ENCODE measurements at places on chromosomes 5 and 9. TPM values are rescaled to one million over a fixed set of nuclear protein-coding genes. Genes with fewer than 3 reads are reported as not detected.

Gene TICAM2
- total RNA-seq, result 5.0 TPM

Gene PCDHA3
- total RNA-seq, result not detected

GRCh38 chr5:27011274-27011673 is 27.1 kb downstream of the CDH9 start:
- H3K27me3 ChIP-seq, result no peaks in the 10 kb centered on the region
- no peak overlapping the region for H3K4me3 ChIP-seq
- no peak for DNase-seq
- no peaks in the 10 kb centered on the region for H3K36me3 ChIP-seq
- H3K4me1 ChIP-seq, result peaks cover 28% of the 10 kb centered on the region

DNA sequence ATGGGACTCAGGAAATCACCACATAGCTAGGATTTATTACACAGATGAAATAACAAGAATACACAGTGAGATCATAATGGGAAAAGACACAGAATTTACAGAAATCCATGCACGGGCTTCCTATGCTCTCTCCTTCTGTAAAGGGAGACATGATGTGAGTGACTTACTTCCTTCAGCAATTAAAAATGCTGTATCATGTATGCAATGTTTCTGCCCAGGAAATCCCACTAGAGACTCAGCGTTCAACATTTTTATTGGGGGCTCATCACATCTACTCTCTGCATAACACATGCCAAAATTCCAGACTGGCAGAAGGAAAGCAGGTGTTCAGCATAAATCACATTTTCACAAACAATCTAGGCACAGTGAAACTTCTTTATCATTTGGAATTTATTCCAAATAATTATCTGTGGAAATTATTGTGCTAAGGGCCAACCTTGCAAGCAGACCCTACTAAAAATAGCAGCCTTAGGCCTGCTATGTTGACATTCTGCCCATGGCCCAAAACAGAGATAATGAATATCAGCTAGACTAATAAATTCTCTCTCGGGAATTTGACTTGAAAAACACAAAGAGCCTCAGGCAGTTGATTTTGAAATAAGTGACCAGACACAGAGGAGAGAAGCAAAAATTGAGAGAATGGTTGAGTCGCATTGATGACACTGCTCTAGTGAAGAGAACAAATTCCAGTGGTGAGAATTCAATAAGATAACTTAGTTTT is 31.4 kb upstream of the SELENOP start:
- no peak for DNase-seq
- H3K4me3 ChIP-seq, result no peak overlapping the region
- H3K4me1 ChIP-seq, result no peaks in the 10 kb centered on the region
- H3K27me3 ChIP-seq, result no peaks in the 10 kb centered on the region
- no peak overlapping the region for H3K27ac ChIP-seq

GRCh38 chr5:125409861-125410536 is 663.6 kb upstream of the ZNF608 start:
- H3K36me3 ChIP-seq, result no peaks in the 10 kb centered on the region
- peak overlapping the region; percentile 96 for H3K27ac ChIP-seq
- peaks cover 64% of the 10 kb centered on the region for H3K4me1 ChIP-seq
- peak overlapping the region; percentile 53 for H3K4me3 ChIP-seq
- H3K27me3 ChIP-seq, result no peaks in the 10 kb centered on the region

Data from PC-3 (cell line).